ENCODE measurements at places on chromosomes 3 and 15. TPM values are rescaled to one million over a fixed set of nuclear protein-coding genes. Genes with fewer than 3 reads are reported as not detected.

DNA sequence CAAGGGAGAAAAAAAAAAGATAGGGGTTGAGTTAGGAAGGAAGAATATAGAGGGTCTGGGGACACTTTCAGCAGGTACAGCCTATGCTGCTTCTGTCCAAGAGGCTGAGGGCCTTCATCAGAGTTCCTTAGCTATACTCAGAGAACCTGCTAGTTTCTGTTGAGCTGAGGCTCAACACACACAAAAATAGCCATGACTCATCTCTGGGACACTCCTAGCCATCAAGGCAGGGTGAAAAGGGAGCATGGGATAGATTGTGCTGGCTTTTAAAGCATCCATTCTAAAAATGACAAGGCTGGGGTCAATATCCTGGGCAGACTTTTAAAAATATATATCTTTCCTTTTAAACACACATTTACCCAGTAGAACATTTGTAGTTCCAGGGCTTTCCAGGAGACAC is 2.8 kb upstream of the RTP2 start:
- no peak for DNase-seq

GRCh38 chr3:72329354-72329753 is 518.9 kb downstream of the SHQ1 start:
- no peak for DNase-seq

Gene HESX1
- 2.0 TPM for total RNA-seq

DNA sequence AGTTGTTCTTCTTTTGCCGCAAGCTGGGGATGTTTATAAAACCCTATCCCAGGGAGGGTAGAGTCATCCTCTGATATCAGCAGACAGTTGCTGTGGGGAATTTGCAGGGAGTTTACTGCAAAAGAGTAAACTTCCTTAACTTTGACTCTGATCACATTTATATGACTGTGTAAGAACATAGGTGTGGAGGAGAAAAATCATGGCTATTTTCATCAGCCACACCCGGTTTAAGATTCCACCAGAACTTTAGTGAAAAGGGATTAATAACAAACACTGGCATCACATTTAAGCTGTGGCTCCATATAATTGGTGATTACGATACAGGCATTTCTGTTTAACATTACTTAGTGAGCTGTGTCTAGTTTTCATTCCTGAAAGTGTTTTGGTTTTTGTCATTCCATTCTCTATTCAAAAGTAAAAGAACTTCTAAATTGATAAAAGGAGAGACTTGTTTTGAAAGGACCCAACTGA is 143.1 kb downstream of the MYLK start:
- no peak for DNase-seq

- DNase-seq, result no peak
These were observed 24.7 kb downstream of the ZNF80 start for GRCh38 chr3:114212646-114213045.

GRCh38 chr3:184260724-184261269 is 556 bp downstream of the CAMK2N2 start:
- no peak for DNase-seq

- no peak for DNase-seq
These were observed 71.0 kb downstream of the NTRK3 start for GRCh38 chr15:88185584-88185983.

Gene RAB5A
- total RNA-seq, result 30.6 TPM

GRCh38 chr3:178823150-178823549 is 248.5 kb downstream of the ZMAT3 start:
- no peak for DNase-seq

DNA sequence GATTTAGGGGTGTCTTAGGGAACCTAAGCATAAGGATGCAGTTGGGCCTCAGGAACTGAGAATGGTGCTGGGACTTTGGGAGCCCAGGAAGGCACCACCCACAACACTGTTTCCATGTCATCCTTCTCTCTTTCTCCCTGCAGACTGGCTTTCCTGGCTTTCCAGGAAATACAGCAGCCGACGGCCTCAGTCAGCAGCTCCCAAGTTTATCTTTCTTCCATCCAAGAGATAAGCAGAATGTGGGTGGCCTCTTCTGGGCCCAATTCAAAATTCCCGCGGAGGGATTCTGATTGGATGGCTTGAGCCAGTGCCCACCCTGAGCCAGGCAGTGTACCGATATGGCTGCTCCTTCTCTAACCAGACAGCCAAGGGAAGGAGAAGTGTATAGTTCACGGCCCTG is 4.5 kb upstream of the CLN6 start:
- DNase-seq, result no peak

Gene NR2E3
- 0.05 TPM for total RNA-seq

DNA sequence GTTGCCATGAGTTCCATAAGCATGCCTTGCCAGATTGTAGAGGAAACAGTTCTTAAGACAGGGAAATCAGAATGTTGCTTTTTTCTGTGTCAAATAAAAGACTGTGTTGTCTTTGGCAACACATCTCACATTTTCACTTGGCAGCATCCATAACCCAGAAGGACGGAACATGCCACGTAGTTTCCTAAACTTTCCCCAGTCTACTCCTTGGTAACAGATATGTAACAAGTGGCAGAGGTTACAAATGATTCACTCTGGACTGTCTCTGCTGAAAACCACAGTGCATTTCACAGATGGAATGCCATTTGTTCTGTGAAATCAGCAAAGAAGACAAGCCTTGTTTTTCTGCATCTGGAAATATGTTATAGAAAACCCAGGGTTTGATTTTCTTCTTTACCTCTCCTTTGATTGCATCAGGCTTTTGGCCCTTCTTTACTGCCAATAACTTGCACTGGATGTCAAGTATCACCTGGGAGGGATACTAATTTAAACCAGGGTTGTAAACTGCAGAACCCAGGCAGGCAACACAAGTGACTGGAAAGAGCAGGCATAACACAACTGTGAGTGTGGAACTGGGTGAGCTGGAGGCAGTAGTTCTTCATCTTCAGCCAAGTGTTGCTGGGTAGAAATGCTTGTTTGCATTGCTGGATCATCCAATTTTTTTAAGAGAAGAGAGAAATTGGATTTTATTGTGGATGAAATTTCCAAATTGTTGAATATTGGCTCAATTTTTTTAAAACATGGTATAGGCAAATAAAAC is 124.4 kb upstream of the FOXB1 start:
- DNase-seq, result no peak

DNA sequence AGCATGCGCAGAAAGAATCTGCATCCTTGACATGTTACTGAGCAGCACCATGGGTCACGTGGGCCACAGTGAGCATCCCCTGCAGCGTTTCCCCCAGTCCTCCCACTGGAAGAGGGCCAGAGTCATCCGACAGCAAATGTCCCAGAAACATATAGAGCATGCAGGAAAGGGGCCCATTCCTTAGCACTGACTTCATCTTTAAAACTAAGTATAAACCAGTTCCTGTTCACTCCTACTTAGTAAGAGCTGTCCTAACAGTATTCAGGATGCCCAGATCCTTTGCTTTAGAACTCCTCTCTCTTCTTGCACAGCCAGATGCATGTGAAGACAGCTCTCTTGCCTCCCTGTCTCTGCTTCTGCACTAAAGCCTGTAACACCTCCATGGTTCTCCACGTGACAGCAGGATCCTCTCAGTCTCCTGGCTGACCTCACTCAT is 79.3 kb upstream of the OXTR start:
- DNase-seq, result no peak

All from thymus (tissue), 14 donors.